Fibroblast of upper back skin (primary cell): ENCODE measurements at places on chromosomes 1 and 21.

- DNase-seq = no peak
These were observed 19.7 kb downstream of the PTTG1IP start for GRCh38 chr21:44853601-44854390.

GRCh38 chr1:171653796-171654195 lies 1.3 kb upstream of the MYOC start:
- DNase-seq = no peak

DNA sequence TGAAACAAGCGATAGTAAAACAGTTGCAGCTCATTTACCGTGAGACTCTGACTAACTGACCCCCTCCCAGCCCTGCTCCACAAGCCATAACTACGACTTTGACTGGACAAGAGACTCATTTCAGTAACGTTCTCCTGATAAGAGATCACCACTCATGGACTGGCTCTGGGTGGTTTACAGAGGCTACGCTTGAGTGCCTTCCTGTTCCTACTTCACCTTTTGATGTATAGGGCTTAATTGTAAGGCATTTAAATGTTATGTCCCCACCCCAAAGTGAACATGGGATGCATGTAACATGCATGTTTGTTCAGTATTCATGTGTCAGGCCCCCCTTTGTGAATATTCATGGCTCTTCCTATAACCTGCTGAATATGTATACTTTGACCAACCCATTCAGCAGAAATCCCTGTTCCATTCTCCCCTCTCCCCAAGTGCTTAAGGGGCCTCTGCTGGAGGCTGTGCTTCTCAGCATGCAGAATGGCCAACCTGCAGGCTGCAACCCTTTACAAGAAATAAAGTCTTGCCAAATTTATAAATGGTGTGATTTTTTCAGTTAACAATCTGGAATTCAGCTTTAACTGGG lies 50.7 kb upstream of the SPOCD1 start:
- DNase-seq = no peak

GRCh38 chr1:16166117-16166516 lies 10.2 kb upstream of the EPHA2 start:
- DNase-seq = no peak

DNA sequence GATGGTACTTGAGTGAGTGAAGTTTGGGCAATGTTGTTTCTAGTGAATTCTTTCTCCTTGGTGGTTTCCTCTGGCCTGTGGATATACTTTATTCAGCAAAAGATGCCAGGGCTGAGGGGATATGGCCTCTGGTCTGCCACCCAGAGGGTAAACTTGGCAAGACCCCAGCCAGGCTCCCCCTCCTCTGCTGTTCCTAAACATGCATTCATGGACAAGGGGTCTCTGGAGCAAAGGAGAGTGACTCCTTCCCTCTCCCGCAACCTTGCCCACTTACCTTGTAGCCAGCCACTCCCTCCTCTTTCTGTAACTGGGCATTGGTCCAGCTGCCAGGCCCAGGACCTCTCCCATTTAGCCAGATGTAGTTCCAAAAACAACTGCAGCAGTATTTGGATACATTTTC lies 43.8 kb downstream of the RUNX3 start:
- DNase-seq = no peak

- no peak for DNase-seq
These were observed 30.2 kb upstream of the IGSF3 start for GRCh38 chr1:116697548-116698243.

DNA sequence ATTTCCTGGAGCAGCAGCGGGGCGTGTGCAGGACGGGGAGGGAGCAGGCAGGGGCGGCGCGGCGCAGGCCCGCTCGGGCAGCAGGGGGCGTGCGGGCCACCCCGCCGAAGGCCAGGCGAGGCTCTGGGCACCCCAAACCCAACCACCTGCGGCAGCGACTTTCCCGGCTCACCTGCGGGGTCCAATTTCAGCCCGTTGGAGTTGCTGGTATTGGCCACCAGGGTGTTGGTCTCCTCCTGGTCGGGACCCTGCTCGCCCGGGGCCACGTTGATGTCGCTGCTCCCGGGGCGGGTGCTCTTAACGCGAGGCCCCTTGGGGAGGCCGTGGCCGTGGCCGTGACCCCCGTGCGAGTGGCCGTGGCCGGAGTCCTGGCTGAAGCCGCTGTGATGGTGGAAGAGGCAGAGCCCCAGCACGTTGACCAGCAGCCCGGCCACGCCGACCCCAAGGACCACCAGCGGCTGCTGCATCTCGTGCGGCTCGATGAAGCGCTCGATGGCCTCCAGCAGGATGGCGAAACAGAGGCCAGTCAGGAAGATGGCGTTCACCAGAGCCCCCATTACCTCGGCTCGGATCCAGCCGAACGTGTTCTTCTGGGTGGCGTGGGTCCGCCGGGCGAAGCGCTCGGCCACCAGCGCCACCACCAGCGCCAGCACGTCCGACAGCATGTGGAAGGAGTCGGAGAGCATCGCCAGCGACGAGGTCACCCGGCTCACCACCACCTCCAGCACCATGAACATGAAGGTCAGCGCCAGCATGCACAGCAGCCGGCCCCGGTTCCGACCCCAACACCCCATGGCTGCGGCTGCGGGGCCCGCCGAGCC lies 932 bp downstream of the SLC30A1 start:
- peak; percentile 57 for DNase-seq

GRCh38 chr1:214332946-214333798 lies 52.2 kb downstream of the SMYD2 start:
- peak; percentile 68 for DNase-seq

- peak; percentile 65 for DNase-seq
These were observed 581 bp downstream of the SSU72 start for GRCh38 chr1:1573843-1574720.

- DNase-seq = peak; percentile 83
These were observed 26.9 kb downstream of the RPL5 start for GRCh38 chr1:92858564-92859399.

DNA sequence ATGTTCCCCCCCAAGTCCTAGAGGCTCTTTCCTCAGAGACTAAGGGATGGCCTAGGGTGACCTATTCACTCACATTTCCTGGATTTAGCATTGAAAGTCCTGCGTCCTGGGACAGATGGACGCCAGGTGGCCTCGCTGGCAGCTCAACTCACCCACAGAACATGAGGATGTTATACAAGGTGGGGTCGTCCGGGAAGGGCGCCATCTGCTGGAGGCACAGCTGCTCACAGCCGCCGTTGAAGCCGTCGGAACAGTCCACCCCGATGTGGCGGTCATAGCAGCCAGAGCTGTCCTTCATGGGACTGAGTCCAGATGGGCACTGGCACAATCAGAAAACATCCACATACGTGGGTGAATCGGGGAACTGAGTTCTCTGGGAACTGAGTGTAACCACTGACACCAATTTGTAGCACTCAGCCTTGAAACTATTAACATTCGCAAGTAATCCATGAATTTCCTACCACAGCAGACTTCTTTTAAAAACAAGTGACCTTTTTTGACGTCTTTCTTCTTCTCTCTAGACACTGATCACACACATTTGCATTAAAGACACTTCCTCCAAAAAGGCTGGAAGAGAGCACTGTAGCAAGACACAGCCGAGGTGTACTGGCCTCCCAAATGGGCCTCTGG lies 215.4 kb downstream of the ASTN1 start:
- DNase-seq = peak; percentile 43

DNA sequence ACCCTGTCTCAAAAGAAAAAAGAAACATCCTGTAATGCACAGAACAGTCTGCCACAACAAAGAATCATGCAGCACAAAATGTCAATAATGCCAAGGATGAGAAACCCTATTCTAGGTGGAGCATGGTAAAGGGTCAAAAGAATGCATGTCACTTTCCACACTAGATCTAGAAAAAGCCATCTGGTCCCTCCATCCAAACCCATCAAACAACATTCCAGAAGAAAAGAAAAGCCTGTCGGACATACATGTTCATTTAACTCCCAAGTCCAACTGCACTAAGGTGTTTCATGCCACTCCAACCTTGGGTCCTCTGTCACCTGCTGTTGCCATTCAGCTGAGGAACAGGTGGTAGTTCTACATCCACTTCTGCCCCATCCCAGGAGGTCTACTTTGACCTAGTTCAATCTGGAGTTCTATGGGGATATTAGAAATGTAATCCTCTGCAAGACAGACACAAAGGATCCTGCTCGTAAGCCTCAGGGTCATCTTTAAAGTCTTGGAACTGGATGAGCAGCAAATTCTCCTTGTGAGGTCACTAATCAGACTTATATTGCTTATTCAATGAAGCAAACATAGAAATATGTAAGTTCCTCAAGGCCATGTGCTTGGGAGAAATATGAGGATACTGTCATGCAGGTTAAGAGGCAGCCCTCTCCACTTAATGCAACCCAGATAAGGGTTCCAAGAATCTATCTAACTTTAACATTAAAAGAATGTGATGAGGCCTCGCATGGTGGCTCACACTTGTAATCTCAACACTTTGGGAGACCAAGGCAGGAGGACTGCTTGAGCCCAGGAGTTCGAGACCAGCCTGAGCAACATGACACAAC lies 3.7 kb downstream of the DEDD start:
- no peak for DNase-seq

DNA sequence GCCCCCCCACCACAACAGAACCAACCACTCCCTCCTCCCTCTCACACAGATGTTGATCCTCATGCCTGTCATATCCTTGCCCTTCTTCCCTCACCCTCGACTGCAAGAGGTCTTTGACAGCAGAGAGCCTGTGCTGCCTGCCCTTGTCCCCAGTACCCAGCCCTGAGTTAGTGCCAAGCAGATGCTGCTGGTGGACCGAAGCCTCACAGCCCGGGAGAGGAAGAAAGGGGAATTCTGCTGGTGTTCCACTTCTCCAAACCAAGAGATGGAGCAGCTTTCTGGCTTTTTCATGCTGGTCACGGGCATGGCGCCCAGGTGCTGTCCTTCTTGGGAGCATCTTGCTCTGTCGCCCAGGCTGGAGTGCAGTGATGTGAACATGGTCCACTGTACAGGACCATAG lies 69.1 kb downstream of the SLC66A1 start:
- no peak for DNase-seq

GRCh38 chr1:187787736-187788135 lies 959.0 kb downstream of the PLA2G4A start:
- DNase-seq = no peak

DNA sequence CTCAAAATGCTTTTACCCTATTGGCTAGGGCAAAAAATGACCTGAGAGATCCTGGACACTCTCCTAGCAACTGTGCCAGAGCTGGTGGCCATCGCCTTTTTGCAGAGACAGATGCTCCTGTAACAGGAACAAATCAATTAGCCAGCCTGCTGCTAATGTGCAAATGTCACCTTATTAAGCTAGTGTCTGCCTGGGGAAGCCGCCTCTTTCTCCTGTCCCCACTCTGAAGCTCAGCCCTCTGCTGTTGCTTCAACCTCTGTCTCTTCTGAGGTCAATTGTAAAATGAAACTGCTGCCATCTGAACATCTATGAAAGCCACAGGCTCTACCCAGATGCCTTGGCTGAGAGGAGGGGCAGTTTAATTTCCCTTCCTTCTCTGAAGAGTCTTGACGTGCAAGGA lies 85.5 kb upstream of the CACNA1E start:
- no peak for DNase-seq

DNA sequence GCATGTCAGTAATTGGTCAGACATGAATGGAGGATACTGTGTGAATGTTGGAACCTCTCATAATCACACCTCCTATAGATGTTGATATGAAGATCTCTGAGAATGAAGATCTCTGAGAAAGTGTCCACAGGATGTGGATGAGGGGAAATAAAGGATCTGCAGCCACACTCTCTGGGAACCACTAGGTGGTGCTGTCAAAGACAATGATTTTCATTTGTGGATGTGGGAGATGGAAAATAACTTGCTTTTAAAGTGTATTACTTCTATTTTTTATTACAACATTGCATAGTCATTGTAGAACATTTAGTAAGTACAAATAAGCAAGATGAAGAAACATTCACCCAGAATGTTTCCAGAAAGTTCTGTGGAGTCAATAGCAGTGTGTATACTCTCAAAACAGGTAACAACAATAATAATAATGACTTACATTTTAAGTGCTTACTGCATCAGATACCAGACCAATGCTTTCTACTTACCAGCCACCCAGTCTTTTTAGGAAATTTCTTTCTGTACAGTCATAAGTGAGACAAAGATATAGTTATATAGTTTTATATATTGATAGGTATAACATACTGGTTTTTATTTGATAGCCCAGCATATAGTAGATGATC lies 128.2 kb downstream of the ATG4C start:
- peak; percentile 10 for DNase-seq

- DNase-seq = no peak
These were observed 112.9 kb downstream of the FCRL5 start for GRCh38 chr1:157439302-157439954.

DNA sequence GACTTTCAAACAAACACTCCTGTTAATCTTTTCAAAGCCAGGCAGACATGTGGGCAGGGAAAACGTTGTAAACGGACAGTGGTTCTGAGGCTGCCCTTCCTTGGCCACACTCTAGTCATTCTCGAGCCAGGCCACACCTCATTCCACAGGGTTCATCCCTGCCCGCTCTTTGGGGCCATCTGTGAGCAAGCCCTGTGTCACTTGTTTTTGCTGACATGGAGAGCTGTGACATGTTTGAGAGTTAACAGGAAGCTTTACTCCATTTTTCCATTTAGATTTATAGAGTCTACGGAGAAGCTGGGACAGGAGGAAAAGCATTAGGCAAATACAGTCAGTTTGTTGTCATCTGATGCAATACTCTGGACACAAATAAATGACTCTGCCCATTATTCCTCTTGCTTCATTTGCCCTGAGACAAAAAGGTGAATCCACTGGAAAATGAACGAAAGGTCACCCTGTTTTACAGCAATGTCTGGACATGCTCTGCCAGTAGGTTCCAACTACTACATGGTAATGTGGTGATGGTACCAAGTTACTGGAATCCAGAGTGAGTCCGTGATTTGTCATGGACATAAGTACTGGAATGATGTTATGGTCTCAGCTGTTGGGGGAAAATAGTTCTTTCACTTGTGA lies 126.9 kb downstream of the CLIC6 start:
- DNase-seq = peak; percentile 50

GRCh38 chr1:20921285-20921684 lies 134.2 kb upstream of the HP1BP3 start:
- no peak for DNase-seq

DNA sequence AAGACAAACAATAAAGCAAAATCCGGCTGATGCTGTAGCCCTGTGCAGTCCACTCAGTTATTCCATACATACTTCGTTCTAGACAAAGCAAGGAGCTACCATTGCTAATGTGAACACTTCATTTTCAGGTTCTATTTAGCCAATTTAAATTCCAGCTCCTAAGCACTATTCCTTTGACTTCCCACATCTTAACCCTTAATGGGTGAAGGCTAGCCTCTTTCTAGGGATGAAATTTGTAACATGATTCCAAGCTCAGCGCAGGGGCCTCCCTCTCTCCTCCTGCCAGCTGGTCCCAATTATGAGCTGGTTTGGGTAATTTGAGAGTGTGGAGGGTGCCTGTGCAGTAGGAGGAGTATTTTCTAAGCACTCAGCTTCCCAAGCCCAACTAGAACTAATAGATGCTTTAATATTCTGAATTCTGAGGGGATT lies 53.9 kb upstream of the PTGFRN start:
- DNase-seq = peak; percentile 94

DNA sequence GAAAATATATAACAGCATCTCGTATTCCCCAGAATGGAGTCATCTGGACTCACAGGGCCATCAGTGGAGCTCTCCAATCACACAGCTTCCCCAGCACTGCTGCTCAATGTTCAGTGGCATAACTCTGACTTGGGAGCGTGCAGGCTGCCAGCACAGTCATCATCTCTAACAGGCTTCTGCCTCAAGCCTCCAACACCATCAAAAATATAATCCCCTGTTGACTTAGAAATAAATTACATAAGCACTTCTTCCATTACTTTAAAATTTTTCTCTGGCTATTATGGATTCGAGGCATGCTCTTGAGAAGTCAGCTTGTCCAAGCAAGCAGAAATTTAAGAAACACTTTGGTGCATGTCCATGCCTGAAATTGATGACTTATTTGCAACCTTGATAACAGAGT lies 6.2 kb downstream of the DUSP23 start:
- peak; percentile 12 for DNase-seq
